Activated T-helper 1 cell treated with anti-CD3 and anti-CD28 coated beads, Interleukin-12 subunit alpha, Interleukin-12 subunit beta, Interleukin-2, Interleukin-4 antibody, amounts not matched to agents 30 ng/mL and 10 ng/mL and 1 ng/mL, durations not matched to agents 14 hours and 24 hours and 36 hours (primary cell): ENCODE measurements at places on chromosomes 12 and 14. TPM values are rescaled to one million over a fixed set of nuclear protein-coding genes. Genes with fewer than 3 reads are reported as not detected.

GRCh38 chr12:19036673-19037357, 92.7 kb upstream of the PLEKHA5 start:
- no peaks in the 10 kb centered on the region for H3K4me1 ChIP-seq
- no peak overlapping the region for H3K27ac ChIP-seq
- no peak for DNase-seq
- no peaks in the 10 kb centered on the region for H3K36me3 ChIP-seq

DNA sequence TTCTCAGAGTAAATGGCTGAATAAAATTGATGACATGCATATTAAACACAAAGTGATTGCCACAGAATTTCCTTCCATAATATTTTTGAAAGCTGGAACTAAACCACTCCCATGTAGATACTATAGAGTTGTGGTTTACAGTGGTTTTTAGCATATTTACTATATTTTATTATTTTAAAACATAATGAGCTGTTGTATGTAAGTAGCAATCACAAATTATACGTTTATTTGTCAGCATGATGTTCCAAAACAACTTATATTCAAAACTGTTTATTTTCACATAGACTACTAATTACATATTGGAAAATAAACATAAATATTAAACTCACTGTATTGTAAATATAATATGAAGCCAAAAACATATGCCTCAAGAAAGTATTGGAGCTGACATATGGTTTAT, 77.2 kb downstream of the NAV3 start:
- H3K36me3 ChIP-seq = no peaks in the 10 kb centered on the region
- no peak overlapping the region for H3K27ac ChIP-seq
- no peaks in the 10 kb centered on the region for H3K4me1 ChIP-seq

- DNase-seq = no peak
- H3K4me3 ChIP-seq = no peak overlapping the region
- no peaks in the 10 kb centered on the region for H3K36me3 ChIP-seq
- H3K4me1 ChIP-seq = no peaks in the 10 kb centered on the region
- no peak overlapping the region for H3K27ac ChIP-seq
Measured at GRCh38 chr14:80447392-80447791, 236.1 kb upstream of the DIO2 start.

DNA sequence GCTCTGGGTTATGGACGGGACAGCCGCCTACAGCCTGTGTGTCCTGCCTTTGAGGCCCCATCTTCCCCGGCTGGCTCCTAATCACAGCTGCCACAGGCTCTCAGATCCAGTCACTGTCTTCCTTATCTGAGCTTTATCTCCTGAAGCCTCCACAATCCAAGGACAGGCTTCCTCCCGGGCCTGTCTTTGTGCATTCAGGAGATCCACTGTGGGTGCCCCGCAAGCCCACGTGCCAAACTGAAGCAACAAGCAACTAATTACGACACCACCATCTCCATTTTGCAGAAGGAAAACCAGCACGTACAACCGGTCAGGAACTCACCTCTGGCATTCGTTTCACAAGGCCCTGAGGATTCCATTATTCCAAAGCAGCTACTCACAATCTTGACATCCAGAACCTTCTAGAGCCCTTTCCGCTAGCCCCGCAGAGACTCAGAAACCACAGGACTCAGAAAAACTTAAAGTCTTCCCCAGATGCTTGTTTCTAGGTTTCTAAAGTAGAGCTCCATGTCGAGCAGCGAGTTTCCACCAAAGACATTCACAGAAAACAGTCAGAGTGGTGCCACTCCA, 14.0 kb downstream of the SYNE3 start:
- no peak for DNase-seq
- H3K27ac ChIP-seq = peak overlapping the region; percentile 34
- no peaks in the 10 kb centered on the region for H3K27me3 ChIP-seq
- peaks cover 80% of the 10 kb centered on the region for H3K4me1 ChIP-seq

GRCh38 chr14:22070119-22070982, 396.7 kb upstream of the OR4E1 start:
- peak overlapping the region; percentile 90 for H3K4me3 ChIP-seq
- peak overlapping the region; percentile 90 for H3K27ac ChIP-seq
- peak; percentile 41 for DNase-seq
- H3K4me1 ChIP-seq = peaks cover 53% of the 10 kb centered on the region

The RTN1 gene
- total RNA-seq = not detected in 2 replicates

The AMN gene
- total RNA-seq = 0.44 and 0.69 TPM in 2 replicates

The ASCL1 gene
- 0.08 TPM in 1 of 2 replicates, not detected in the other for total RNA-seq

The CLEC1B gene
- not detected in 2 replicates for total RNA-seq

The C12orf50 gene
- 0.07 TPM in 1 of 2 replicates, not detected in the other for total RNA-seq
